Stimulated activated CD4-positive, alpha-beta T cell treated with anti-CD3 and anti-CD28 coated beads, TNF-alpha, amount 100 ng/mL, for 4 hours (primary cell): ENCODE measurements at places on chromosomes 1 and 21.

DNA sequence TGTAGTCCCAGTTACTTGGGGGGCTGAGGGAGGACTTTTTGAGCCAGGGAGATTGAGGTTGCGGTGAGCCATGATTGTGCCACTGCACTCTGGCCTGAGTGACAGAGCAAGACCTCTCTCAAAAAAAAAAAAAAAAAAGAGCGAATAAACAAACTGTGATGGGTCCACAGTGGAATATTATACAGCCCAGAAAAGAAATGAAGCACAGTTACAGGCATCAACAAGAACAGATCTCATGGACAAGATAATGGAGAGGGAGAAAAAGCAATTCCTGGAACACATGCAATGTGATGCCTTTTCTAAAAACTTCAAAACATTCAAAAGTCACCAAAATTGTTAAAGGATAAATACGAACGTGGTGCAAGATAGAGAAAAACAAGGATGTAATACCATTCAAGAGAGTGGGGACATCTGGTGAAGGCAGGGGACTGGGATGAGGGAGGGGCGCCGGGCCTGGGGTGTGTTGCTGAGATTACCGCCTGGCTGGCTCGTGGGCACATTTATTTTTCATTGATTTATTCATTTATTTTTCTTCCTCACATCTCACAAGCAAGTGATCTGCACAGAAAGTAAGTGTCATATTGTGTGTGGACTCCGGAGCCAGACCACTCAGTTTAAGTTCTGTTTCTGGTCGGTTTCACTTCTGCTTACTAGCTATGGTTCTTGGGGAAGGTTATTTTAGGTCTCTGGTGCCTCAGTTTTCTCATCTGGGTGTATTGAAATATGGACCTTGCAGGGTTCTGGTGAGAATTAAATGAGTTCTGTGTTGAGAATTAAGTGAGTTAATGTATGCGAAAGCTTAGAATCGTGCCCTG is 30.1 kb downstream of the ABCG1 start:
- DNase-seq: no peak

DNA sequence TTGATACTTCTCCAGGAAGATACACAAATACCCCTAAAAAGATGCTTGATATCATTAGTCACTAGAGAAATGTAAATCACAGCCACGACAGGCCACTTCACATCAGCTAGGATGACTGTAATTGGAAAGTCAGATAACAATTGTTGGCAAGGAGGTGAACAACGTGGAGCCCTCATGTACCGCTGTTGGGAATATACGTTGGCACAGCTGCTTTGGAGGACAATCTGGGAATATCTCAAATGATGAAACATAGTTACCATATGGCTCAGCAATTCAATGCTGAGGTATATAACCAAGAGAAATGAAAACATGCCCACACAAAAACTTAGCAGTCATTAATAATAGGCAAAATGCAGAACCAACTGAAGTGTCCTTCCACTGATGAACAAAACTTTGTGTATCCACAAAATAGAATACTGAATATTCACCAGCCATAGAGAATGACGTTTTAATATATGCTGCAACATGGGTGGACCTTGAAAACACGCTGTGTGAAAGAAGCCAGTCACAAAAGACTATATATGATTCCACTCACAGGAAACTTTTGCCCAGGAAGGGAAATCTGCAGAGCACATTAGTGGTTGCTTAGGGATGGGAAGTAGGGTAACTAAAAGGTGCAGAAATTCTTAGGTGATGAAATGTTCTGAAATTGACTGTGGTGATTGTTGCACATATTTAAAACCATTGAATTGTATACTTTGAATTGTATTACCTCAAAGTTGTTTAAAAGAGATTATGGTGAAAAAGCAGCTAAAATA is 95.4 kb downstream of the AHCTF1 start:
- no peak for DNase-seq

DNA sequence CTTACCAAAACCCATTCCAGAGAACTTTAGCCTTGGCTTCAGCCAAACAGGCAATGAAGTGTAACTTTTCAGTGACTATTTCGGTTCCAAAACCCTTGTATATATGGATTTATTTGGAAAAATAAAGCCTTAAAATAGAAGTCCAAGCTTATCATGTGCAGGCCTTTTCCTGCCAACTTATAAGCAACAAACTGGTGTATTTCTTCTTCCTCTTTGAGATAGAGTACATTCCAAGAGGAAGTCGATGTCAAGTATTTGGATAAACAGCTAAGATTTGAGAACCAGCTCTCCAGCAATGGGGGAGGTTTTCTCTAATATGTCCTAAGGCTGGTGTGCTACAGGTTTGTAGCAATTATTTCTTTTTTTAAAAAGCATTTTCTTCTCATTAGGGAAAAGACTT is 407.8 kb downstream of the DUSP10 start:
- DNase-seq: no peak

DNA sequence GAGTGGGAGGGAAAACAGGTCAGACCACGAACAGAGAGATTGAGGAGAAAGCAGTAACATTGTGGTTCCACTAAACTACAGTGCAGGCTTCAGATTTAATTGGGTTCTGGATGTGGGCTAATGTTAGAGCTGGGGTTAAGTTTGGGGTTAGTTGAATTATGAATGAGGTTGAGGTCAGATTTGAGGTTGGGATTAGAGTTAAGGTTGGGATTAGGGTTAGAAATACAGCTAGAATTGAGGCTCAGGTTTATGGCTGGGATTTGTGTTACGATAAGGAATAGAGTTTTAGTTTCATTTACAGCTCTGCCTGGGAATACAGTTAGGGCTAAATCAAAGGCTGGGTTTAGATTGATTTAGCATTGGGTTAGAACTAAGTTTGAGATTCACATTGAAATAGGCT is 1.8 kb upstream of the VSIG8 start:
- no peak for DNase-seq

GRCh38 chr1:110091791-110092190 is 20.5 kb upstream of the UBL4B start:
- DNase-seq: no peak
